Ammon's horn (tissue), 1 donor: ENCODE measurements at places on chromosomes 2 and 18.

GRCh38 chr2:135337071-135337470, 193.9 kb downstream of the ZRANB3 start:
- DNase-seq, result no peak

GRCh38 chr2:69046221-69046662, 33.3 kb downstream of the ANTXR1 start:
- no peak for DNase-seq

GRCh38 chr18:4986066-4986465, 211.0 kb downstream of the AKAIN1 start:
- DNase-seq, result no peak

- DNase-seq, result no peak
Observed at GRCh38 chr18:48639772-48640432, 101.1 kb downstream of the CTIF start.

- no peak for DNase-seq
Observed at GRCh38 chr2:216299588-216299987, 72.7 kb downstream of the MARCHF4 start.

GRCh38 chr2:148622366-148622765, 22.2 kb upstream of the EPC2 start:
- DNase-seq, result peak; percentile 23

- no peak for DNase-seq
Observed at GRCh38 chr18:56060967-56061541, 473.1 kb upstream of the TCF4 start.

DNA sequence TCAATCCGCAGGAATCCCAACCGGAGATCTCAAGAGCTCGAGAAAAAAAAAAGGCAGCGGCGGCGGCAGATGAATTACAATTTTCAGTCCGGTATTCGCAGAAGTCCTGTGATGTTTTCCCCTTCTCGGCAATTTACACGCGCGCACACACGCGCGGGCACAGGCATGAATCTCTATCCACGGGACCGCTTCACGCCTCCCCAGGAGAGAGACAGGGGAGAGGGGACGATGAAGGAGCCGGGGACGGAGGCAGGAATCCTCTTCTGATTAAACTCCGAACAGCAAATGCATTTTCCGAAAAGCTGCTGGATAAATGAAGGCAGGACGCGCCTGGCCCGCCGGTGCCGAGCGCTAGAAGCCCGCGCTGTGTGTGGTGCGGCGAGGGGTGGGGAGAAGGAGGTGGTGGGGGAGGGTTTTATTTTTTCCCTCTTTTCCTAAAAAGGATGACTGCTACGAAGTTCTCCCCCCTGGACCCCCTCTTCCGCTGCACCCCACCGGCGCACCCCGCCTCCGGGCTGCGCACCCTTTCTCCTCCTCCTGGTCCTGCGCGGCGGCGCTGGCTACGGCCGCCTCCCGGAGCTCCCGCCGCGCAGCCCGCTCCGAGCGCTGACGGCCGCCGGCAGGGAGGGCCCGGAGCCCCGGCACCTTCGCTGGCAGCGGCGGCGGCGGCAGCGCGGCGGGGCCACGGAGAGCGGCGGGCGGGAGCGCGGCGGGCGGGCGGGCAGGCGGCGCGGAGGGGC, at the start of gene BCL2:
TSS of gene BCL2 (minus strand) at position 387 of the 740 bp plus-strand sequence.
- DNase-seq, result peak; percentile 57

DNA sequence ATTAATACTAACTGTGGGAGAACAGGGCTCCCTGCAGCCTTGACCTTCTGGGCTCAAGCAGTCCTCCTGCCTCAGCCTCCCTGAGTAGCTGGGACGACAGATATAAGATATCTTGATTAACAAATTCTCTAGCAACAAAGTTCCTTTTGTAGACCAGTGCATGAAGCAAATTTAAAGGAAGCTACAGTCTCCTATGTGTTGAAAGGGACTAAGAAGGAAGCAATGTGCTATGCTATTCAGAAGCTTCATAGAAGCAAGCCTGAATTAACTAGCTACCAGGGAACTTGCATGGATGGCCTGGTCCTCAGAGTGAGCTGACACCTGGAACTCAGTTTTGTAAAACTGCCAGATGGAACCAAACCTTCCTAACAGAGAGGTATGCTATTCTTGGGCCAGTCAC, 33.2 kb downstream of the RAPH1 start:
- DNase-seq, result peak; percentile 14

- no peak for DNase-seq
Observed at GRCh38 chr18:26014462-26014861, 76.0 kb downstream of the SS18 start.

DNA sequence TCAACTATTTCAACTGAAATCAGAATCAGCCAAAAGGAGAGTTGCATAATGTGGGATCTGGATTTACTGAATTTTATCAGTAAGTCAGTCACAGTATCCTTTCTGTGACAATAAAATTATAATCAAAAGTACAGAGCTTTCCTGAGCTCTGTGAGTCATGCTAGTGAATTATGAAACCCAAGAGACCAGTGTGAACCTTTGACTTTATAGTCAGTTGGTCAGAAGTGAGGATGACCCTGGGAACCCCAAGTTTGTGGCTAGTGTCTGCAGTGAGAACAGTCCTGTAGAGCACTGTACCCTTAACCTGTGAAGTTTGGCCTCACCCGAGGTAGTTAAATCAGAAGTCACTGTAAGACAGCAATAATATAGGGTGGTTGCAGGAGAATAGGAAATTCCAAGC, 381.7 kb downstream of the CDH19 start:
- no peak for DNase-seq

- no peak for DNase-seq
Observed at GRCh38 chr2:95307036-95307435, 9.9 kb downstream of the KCNIP3 start.

DNA sequence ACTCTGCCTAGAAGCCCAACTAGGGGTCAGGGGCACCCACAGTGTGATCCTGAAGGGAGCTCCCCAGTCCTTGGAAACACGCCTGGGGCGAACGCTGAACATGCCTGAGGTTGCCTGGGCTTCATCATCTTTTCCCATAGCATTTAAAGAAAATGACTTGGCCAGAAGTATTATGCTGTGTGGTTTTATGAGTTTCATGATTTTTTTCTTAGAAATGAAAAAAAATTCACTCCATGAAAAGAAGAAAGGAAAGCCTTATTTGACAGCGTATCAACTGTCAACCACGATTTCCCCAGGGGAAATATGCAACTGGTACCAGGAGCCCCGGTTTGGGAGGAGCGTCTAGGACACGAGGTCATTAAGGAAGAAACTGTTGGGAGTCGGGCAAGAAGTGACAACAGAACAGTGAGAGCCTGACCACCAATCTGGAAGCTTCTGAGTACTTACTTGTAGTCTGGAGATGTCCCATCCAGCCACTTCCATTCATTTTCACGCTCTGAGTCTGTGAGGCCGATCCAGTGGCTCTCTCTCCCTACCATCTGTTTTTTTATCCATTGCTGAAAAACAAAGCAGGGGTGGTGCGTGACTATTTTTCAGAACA, 63.5 kb upstream of the THOC1 start:
- DNase-seq, result peak; percentile 38

DNA sequence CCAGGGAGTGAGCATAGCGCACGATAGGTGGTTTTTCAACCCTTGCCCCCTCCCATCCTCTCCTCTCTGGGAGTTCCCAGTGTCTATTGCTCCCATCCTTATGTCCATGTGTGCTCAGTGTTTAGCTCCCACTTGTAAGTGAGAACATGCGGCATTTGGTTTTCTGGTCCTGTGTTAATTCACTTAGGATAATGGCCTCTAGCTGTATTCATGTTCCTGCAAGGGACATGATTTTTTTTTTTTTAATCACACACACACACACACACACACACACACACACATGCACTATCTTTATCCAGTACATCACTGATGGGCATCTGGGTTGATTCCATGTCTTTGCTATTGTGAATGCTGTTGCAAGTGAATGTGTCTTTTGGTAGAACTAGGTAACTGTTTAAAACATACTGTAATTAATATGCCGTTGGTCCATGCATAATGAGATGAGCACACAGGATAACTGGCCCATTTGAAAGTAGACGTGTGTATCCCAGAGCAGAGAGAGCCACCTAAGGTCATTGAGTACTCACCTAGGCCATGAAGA, 43.2 kb upstream of the SIX2 start:
- DNase-seq, result no peak

DNA sequence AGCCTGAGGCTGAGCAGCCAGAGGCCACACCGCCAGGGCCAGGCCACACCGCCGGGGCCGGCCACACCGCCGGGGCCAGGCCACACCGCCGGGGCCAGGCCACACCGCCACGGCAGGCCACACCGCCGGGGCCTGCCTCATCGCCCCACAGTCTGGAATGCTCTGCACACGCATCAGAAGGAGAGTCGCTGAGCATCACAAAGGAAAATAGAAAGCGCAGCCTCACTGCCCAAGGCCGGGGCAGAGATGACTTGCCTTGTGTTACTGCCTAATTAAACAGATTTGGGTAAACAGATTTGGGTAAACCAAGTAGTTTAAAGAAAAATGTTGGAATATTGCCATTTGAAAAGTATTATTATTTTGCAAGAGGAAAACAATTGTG, 10.4 kb upstream of the NFATC1 start:
- no peak for DNase-seq
